ENCODE measurements at places on chromosomes 6 and 20. TPM values are rescaled to one million over a fixed set of nuclear protein-coding genes. Genes with fewer than 3 reads are reported as not detected.

Gene ZBTB22
- total RNA-seq: 16.0 TPM

Gene ZNF831
- total RNA-seq: not detected

Gene ALDH5A1
- 0.64 TPM for total RNA-seq

Gene RNF8
- total RNA-seq: 19.0 TPM

Gene KCNQ2
- total RNA-seq: not detected

Gene MUC22
- not detected for total RNA-seq

Gene OR2H2
- total RNA-seq: not detected

Gene ZNF184
- total RNA-seq: 7.1 TPM

Gene HFE
- 15.5 TPM for total RNA-seq

Gene PRL
- not detected for total RNA-seq

Gene BTN2A1
- total RNA-seq: 16.8 TPM

Gene OPN5
- not detected for total RNA-seq

Gene FNDC1
- under 0.01 TPM for total RNA-seq

Gene NRSN2
- total RNA-seq: 73.1 TPM

Gene TRIM40
- not detected for total RNA-seq

Gene KIAA1755
- total RNA-seq: 0.64 TPM

Gene PAX1
- not detected for total RNA-seq

Gene RAB22A
- 15.1 TPM for total RNA-seq

Gene SH3BGRL2
- total RNA-seq: 2.6 TPM

Gene LHFPL5
- total RNA-seq: not detected

Gene TBXT
- total RNA-seq: not detected

Gene ZNF311
- 0.97 TPM for total RNA-seq

Gene PTGIS
- 6.1 TPM for total RNA-seq
